Anterior cingulate cortex (tissue), 58 donors: ENCODE measurements at places on chromosomes 2 and 18.

DNA sequence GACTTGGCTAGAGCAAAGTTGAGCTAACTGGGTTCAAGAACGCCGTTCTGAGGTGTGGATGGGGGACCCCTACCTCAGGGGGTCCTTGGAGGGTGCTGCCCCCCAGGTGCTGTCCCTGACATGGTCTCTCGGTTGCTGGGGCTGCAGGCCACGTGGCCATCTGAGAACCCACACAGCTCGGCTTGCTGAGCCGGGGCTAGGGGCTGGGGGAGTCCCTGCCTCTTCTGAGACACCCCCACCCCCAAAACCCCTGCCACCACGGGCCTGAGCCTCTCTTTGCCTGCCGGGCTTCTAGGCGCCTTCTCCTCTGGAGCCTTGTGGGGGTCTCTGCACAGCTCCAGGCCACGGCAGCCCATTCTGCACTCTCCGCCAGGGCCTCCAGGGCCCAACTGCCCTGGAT is 52.0 kb upstream of the LAMA1 start:
- no peak for DNase-seq

DNA sequence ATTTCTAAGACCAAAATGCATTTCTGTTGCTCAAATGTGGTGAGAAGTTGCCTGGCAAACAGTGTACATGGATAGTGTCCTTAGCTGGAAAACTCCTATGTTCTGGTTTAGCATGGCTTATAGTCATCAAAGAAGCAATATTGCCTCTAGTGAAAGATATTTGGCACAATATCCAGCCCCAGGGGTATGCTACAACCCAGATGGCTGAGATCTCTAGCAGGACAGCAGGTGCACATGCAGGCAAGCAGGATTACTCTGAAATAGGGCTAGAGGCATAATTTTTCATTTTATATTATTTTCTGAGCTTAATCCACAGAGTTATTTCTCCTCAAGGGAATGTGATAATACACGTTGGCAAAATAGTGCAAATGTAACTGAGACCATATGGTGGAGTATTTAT is 34.0 kb downstream of the CCDC195 start:
- DNase-seq: no peak

DNA sequence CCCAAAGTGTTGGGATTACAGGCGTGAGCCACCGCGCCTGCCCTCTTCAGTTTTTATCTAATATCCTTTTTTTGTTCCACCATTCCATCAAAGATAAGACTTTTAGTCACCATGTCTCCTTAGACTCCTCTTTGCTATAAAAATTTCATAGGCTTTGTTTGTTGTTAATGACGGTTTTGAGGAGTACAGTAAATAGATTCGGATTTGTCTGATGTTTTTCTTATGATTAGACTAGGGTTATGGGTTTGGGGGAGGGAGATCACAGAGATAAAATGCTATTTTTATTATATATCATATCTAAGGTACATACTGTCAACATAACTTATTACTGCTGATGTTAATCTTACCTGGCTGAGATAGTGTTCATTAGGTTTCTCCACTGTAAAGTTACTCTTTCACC is 6.2 kb downstream of the IL36B start:
- DNase-seq: no peak

DNA sequence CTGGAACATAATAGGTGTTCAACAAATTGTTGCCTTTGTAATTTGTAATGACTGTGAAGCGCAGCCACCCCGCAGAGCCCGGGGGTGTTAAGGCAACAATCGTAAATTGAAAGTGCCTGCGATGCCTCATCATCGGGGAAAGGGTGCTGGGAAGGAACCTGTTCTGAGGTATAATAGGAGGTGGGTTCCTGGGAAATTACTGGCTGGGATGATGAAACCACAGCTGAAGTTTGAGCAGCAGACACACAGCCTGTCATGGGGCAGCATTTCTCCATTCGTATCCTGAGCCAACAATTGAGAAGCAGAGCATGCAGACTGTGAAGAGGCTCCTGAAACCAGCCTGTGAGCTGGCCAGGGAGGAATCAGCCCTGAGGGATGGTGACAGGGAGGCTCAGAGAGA is 404.0 kb upstream of the MYT1L start:
- DNase-seq: no peak

DNA sequence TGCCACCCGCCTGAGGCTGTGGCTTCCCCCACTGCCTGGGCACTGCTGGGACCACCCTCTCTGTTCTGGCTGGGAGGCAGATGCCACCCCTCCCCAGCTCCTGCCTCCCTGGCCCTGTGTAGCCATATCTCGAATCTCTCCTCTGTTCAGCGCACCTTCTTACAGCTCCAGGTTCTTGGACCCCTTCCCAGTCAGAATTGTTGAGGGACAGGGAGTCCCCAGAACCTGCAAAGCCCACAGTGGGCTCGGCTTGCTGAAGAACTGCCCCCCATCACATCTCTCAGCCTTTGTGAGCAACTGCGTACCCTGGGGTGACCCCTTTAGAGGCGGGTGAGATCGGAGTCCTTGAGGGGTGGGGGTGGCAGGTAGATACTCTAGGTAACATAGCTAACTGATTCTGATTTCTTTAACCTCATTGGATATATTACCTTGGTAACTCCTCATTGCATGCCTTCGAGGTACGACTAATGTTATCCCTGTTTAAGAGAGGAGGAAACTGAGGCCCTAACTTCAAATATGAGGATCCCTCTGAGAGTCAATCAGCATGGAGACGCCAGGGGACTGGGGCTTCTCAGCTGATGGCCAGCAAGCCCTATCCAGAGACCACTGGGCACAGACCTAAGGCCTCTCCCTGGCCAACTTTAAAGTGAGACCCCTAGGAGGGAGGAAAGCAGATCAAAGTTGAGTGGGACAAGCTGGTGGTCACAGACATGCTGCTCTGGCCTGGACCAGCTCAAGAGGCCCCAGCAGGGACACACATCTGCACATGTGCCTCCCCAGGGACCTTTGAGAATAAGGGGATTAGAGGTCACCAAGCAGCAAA is 101.3 kb downstream of the CAPN13 start:
- DNase-seq: no peak

GRCh38 chr2:153912798-153913396 is 41.2 kb downstream of the GALNT13 start:
- DNase-seq: no peak

GRCh38 chr2:38682008-38682575 is 16.2 kb downstream of the GALM start:
- no peak for DNase-seq

- no peak for DNase-seq
Measured at GRCh38 chr2:60313470-60314172, 239.8 kb downstream of the BCL11A start.

DNA sequence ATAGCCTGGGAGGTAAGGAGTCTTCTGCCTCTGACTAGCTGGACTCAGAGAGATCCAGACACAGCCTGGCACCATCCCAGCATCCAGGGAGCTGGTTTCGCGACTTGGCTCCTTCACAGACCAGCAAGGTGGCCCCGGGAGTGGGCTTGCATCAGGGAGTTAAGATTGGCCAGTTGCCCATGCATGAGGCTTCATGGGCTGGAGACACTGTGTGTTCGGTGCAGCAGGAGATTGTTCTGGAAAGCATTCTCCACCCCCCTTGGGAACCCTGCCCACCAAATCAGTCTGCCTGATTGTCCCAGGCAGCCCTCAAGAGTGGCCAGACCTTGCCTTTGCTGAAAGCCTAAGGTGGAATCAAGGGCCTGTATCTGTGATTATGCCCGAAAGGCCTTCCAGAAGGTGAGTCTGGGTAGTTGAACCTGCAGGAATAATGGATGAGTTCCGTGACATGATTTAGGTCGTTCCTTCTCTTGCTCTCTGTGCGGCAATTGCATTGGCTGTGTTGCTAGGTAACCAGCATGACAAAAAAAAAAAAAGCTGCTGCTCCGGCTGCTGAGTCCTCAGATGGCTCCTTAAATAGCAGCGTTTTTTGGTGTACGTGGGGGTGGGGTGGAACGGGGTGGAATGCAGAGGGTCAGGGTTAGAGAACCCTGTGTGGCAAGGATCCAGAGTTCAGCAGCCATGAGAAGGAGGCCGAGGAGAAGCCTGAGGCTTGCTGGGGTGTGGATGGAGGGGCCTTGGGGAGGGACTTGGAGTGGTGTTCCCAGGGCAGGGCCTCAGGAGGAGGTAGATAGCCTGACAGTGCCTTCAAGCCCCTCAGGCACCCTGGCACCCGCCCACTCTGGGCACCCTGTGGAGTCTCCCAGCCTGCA is 93.0 kb upstream of the MCFD2 start:
- DNase-seq: peak; percentile 64

DNA sequence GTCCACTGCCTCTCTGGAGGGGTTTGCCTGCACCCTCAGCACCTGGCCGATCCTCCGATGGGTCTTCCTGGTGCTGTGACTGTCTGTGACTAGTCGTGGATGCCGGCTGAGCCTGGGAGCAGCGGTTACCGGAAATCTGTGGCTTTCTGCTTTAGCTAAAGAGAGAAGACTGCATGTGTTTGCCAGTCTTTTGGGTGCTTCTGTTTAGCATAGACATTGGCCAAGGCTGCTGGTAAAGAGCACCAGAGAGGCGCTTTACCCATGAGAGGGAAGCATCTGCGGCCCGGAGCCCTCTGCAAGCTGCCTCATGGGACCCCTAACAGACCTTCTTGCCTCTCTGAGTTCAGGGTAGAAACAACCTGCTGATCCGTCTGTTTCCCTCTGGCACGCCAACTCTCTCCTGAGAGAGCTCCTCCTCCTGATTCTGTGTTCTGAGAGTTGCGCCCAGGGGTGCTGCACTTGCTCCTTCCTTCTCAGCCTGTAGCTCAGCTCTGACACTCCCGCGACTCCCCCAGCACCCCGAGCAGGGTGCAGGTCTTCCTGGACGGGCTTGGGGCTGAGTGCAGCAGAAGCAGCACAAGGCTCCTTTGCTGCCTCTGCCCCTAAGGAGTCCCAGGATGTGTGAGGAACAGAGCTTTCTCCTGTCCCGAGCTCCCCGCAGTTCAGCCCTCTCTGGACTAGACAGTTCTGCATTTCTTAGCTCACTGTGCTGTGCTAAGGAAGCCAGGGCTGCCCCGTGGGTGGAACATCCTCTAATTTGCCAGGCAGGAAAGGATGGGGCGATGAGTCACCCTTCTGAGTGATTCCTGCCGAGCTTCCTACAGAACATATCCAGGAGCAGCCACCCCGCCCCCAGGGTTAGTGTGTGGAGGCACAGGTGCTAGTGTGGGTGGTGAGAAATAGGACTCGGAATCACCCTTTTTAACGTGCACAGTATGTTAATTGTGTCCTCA is 203.2 kb downstream of the SH3RF3 start:
- DNase-seq: peak; percentile 74

GRCh38 chr2:72515696-72516095 is 310.1 kb downstream of the EXOC6B start:
- no peak for DNase-seq

DNA sequence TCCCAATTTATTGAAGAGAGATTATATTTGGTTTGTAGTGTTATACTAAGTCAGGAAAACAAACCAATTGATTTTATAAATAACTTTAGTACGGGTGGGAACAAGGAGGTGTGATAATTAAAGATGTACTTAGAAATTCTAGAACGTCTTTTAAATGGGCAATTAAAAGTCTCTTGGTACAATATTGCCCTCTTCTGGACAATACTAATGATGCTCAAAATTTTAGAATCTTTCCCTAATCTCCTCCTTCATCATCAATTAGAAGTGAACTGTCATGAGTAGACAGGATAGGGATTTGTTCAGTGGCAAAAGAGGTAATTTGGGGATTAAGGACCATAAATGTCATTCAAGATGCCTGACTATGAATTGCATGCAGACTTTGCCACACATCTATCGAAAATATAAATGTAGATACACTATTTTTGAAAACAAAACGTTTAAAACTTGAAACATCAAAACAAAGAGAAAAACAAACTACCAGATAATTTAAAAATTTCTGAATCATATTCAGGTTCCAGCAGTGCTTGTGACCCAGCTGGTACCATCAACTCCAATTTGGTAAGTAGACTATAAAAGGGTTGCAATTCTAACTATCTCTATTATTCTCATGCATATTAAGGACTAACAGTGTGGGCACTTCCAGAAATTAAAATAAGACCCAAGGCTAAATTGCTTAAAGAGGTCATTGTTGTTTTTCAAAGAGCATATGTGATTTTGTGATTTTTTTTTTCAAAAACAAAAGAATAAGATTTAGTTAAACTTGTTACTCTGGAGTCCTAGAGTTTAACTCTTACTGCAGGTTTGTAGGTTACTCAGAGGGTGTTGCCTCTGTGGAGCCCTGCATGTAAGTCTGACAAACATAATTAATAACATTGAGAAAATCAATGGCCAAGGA is 123.5 kb downstream of the LAMA3 start:
- no peak for DNase-seq

DNA sequence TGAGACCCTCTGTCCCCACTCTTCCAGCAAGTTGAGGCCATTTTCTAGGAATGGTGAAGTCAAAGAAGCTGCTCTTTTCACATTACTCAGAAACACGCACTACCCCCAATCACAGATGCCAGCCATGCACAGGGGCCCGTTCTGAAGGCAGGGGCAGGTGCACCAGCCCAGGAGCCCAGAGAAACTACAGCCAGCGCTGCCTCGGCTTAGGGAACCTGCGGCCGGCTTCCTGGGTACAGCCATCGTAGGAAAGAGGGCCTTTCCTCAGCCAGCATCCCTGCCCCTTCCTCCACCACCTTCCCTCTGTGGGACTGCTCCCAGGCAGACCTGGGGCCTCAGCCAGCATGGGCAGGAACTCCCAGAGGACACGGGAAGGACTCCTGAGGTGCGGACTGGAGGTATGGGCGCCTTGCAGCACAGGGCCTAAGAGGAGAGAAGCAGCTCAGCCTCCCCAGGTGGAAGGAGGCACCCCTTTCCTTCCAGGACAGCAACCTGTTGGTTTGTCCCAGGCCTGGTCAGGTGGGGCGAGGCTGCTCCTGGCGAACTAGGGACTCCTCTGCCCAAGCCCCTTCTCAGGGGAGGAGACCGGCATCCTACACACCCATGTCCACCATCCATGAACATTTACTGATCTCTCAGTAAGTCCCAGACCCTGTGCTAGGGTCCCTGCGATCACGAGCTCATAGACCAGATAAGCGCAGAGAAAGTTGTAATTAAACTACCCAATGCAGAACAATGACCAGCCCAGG is 99.0 kb upstream of the ID2 start:
- DNase-seq: no peak

GRCh38 chr2:219467736-219468075 is 31.0 kb upstream of the GMPPA start:
- no peak for DNase-seq

- no peak for DNase-seq
Measured at GRCh38 chr2:10329880-10330699, 27.4 kb downstream of the HPCAL1 start.

GRCh38 chr2:64786343-64787018 is 132.8 kb upstream of the SERTAD2 start:
- no peak for DNase-seq

- DNase-seq: no peak
Measured at GRCh38 chr2:120226316-120226715, 3.1 kb upstream of the TMEM185B start.

DNA sequence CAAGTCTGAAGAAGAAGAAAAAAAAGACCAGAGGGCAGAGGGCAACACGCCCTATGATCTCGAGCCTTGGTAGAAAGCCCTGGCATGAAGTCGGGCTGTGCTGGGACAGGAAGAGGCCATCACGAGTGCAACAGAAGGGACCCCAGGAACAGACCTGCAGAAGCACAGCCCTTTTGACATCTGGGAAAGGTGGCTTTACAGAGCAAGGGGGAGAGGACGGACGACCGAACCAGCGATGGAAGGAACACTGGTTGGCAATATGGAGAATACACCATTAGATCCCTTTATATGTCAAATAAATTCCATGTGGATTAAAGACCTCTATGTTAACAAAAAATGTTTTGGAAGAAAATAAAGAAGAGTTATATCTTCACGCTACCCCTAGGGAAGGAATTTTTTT is 10.7 kb downstream of the KIF1A start:
- DNase-seq: no peak

- no peak for DNase-seq
Measured at GRCh38 chr2:12251121-12251520, 465.6 kb upstream of the TRIB2 start.

- DNase-seq: no peak
Measured at GRCh38 chr2:176147210-176147799, 4.0 kb upstream of the HOXD4 start.
